ENCODE measurements at places on chromosomes 2 and 18.

DNA sequence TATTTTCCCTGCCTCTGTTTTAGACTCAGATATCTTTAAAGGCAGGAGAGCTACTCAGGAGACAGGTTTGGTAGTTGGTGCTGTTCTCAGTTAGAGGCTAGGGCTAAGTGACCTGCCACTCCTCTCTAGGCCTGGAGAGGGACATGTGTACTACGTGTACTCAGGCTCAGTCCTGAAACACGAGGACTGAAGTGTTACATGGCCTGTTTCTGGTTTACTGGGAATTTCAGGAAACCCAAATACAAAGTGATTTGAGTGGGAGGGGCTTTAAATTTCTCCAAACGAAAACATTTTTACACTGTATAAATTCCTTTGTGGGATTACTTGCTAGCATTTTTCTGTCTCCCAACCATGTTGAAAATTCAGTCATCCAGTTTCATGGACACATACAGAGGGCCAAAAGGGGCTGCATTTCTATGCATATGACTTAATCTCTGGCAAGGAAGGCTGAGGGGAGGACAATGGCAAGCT lies 343.3 kb downstream of the CYP26B1 start:
- peak; percentile 23 for DNase-seq

- no peak for DNase-seq
Observed at GRCh38 chr2:231276987-231277386, 78.6 kb downstream of the ARMC9 start.

DNA sequence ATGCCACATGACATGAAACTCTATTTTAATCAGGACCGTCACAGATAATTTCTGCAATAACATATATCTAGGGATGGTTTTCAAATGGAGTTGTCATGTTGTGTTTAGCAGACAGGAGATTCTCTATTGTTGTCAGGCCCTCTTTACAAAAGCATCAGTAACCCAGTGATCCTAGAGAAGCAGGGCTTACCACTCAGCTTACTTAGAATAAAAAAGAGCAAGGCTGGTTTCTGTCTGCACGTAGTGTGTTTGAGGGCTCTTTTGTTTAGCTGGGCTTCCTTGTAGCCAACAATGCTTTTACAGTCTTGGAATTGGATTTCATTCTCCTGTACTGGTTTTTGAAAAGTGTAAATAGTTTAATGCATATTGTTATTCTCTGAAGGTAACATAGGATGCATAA lies 210.5 kb upstream of the NRP2 start:
- DNase-seq = no peak

DNA sequence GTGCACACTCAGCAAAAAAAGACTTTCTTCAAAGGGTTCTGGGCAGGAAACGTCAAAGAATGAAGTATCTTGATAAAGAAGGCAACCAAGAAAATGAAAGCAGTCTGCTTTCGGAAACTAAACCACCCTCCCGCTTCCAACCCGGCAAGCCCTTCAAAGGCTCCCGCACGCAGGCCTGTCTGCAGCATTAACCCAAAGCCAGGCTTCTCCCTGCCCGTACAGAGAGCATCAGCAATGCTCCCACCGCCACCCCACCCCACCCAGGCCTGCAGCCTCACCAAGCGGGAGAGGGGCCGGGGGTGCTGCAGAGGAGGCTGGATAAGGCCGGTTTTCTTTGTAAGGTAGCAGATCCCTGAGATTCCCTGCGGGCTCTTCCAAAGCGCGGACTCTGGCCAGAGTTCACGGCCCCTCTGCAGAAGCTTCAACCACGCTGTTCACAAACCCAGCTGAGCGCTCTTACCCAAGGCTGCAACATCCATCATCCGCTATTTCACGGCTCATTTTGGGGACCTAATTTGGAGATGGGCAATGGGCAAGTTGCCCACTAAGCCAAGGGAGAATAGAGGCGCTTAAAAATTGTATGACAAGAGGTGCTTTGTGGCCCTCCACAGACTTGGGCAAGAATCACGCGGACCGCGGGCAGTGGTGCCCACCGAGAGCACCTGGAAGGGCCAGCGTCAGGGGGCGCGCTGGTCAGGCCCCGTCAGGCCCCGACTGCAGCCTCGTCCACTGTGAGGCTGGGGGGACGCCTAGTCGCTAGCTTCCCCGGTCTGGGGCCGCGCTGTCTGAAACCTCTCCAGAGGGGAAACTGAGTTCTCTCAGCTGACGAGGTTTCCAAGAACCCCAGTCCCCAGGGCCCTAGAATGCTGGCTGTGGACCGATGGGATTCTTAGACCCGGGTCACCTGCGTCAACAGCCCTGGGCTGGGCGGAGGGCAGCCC lies 225.4 kb upstream of the ID2 start:
- DNase-seq = no peak

- no peak for DNase-seq
Observed at GRCh38 chr2:84880645-84881521, at the start of gene TRABD2A. TRABD2A (minus strand) TSS chr2:84881084; CDS start chr2:84881039, 45 bp downstream.

DNA sequence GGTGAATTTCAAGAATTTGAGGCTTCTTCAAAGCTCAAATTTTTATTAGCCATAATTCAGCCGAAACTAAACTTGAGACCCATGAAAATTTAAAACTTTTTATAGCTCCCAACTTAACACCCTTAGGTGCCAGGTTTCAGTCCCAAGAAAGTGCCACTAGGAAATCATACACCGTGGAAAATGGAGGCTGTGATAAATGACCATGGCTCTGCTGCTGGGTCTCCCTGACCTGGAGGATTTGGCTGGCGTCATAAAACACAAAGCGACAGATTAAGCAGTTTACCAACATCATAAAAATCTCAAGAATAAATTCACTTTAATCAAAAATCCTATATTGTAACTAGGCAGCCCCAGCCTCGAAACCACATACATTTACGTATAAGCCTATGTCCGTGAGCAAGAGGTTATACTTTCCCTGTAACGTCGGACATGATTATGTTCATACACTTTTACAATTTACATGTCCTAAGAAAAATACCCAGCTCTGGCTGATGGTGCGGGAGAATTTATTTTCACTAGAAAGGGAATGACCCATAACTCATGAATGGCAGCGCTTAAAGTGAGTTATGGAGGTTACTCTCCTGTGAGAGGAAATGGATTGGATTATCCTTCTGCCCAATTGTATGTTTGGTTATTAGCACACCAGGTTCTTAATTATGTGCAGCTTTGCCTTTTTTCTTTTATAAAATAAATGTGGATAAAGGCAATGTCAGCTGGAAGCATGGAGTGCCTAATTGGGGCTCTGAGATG lies 329.4 kb downstream of the AGPS start:
- no peak for DNase-seq

DNA sequence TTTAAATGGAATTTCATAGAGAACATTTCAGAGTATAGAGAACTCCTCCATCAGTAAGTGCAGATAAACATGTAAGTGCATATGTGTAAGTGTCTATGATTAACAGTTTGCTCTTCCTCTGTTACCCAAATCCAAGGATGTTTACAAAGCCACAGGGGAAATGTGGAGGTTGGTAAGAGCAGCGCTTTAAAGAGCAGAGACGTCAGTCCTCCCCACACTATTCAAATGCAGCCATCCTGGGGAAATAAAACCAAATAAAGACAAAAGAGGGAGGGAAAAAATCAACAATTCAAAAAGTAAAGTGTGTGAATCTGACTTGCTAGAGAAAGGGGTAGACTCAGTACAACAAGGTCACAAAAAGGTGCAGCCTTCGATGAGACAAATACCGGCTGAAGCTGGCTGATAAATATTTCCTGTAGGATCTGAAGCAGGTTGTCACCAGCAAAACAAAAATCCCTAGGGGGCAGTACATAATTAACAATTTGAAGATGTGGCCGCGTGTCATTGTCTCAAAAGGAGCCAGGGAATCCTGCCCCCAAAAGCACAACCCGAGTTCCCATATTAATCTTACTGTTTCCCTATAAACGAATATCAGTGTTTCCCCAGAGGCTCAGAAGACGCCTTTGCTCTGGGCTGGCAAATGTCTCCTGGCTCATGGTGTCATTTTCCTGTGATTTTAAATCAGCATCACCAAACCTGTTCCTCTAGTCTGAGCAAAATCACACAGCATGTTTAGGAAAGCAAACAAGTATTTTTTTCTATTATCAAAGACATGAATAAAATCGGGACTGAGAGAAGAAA lies 216.5 kb downstream of the CDCA7 start:
- peak; percentile 59 for DNase-seq

DNA sequence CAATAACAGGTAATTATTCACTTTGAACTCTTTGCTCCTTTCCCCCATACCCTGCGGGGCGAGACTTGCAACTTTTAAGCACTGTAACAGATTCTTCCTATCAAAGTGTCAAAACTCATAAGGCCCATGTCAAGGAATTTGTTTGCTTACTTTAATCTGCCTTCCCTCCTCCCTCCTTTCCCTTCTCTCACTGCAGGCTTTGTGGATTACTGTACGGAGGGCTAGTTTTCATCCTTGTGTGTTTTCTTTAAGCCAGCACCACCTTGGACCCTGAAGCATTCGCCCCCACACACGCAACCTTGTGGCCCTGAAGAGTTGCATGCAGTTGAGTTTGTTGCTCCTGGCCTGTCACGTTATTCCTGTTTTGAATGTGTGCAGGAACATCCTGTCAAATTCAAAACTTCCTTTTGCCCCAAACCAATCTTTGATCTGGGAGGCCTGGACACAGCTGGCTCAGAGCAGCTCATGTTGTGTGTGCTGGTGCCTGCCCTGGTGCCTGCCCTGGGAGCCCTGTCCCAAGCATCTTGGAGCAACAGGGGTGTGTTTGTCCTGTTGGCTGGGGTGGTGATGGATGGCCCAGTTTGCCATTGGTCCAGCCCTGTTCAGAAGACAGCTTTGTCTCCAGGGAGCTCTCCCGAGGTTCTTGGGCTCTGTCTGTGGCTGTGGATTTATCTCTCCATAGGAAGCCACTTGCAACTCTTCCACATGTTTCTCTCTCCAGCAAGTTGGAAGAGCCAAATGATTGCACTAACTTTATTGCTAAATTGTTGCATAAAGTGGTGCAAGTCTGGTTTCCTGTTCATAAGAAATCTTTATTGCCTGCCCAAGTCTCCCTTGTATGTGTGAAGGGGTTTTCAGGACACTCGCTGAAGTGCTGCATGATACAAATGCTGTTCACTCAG lies 199.6 kb downstream of the VAPA start:
- peak; percentile 58 for DNase-seq

DNA sequence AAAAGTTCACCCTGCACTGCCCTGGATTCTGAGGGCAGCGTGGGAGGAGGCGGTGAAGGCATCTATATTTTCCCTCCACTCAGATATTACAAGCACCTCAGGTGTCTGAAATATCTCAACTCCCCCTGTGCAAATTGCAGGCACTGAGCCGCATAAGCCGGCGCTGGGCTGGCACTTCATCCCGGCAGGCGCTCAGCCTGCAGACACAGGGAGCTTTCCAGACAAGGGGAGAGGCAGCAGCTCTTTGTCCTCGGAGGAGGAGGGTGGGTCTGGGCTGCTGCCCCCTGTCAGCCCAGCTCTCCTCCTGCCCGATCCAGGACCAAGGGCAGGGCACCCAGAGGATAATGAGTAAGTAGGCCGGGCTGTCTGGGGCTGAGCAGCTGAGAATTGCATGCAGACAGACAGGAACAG lies 189.3 kb upstream of the MYT1L start:
- no peak for DNase-seq

- no peak for DNase-seq
Observed at GRCh38 chr2:42446503-42447271, 47.1 kb downstream of the KCNG3 start.

GRCh38 chr2:174158003-174158402 lies 90.3 kb downstream of the OLA1 start:
- peak; percentile 50 for DNase-seq
